ENCODE measurements at places on chromosomes 1 and 21. TPM values are rescaled to one million over a fixed set of nuclear protein-coding genes. Genes with fewer than 3 reads are reported as not detected.

GRCh38 chr1:3364983-3365382 is 89.5 kb upstream of the ARHGEF16 start:
- DNase-seq = no peak

CYP4X1 gene
- not detected for total RNA-seq

DNA sequence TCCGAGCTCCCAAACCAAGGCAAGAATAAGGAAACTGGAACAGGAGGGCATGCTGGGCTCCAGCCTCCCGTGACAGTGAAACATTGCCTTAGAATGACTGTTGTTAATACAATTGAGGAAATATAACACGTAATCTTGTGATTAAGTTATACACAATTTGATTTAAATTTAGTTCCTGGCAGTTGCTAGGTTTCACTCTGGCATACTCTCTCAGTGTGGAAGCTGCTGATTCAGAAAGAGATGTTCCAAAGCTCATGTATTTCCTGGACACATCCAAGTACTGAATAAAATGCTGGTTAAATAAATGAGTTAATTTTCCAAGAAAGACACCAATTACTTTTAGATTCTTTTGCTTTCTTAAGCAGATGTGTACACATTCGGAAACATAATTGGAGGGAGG is 176.1 kb downstream of the GRIK1 start:
- DNase-seq = no peak

DNA sequence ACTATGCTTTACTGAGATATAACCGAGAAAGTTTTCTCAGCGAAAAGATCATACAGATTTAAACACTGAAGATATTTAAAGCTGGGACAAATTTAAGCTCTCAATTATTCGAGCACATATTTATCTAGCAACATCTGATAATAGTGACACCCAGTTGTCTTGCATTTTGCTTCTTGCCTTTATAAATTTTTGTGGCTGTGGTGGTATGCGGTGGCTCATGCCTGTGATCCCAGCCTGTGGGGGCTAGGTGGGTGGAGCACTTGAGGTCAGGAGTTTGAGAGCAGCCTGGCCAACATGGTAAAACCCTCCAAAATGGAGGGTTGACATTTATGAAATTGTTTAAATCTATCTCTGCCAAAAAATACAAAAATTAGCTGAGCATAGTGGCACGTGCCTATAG is 312.2 kb downstream of the SPATA17 start:
- DNase-seq = peak; percentile 9

DNA sequence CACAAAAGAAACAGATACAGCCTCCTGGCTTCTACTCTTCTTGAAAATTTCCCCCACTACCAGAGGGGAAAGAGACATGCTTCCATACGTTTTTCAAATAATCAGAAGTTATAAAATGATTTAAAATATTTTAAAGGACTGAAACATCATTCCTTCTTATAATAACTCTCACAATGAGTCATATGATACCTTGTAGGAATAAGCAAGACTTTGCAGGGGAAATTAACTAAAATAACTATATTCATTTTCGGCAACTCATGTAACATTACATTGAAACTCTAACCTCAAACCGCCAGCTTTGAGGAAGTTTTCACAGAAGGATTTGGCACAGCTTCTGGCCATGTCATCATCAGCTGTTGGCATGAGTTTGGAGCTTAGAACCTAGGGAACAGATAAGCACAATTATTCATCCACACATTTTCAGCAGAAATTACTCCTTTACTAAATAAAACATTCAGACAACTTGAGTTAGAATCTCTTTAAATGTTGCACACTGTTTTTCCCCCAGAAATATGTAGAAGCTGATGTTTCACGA is 85.9 kb downstream of the USP24 start:
- peak; percentile 91 for DNase-seq

LCE6A gene
- not detected for total RNA-seq

- DNase-seq = no peak
Measured at GRCh38 chr1:17671741-17672140, 83.4 kb upstream of the ACTL8 start.

ATP1A4 gene
- 0.26 TPM for total RNA-seq

Data from fibroblast of lung (primary cell).